ENCODE measurements at places on chromosomes 6 and 20.

GRCh38 chr6:94052749-94053148 is 633.4 kb upstream of the EPHA7 start:
- DNase-seq = no peak

- no peak for DNase-seq
These were observed 127.1 kb upstream of the MLIP start for GRCh38 chr6:53984163-53984562.

GRCh38 chr6:85429346-85429745 is 20.5 kb upstream of the NT5E start:
- no peak for DNase-seq

- DNase-seq = no peak
These were observed 14.5 kb downstream of the PCIF1 start for GRCh38 chr20:45948742-45949541.
